ENCODE measurements at places on chromosomes 1 and 21.

- DNase-seq = no peak
These were observed 90.7 kb downstream of the MRPL37 start for GRCh38 chr1:54290506-54291184.

GRCh38 chr1:115077286-115077983 is 11.9 kb downstream of the TSPAN2 start:
- no peak for DNase-seq

DNA sequence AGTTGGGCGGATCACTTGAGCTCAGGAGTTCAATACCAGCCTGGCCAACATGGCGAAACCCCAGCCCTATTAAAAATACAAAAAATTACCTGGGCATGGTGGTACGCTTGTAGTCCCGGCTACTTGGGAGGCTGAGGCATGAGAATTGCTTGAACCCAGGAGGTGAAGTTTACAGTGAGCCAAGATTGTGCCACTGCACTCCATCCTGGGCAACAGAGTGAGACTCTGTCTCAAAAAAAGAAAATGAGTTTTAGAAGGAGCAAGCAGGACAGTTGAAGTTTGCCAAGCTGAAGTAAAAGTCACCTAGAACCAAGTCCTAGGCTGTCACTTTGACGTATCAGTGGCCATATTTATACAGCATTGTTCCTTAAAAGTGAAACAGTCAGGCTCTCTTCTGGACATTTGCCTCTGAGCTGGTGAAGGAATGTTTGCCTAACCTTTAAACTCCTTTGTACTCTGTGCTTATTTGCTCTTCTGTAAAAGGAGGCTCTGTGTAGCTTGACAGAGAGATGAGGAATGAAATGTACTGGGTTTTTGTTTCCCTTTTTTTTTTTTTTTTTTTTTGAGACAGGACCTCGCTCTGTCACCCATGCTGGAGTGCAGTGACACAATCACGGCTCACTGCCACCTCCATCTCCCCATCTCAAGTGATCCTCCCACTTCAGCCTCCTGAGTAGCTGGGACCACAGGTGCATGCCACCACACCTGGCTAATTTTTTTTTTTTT is 2.8 kb downstream of the RAB4A start:
- DNase-seq = no peak

DNA sequence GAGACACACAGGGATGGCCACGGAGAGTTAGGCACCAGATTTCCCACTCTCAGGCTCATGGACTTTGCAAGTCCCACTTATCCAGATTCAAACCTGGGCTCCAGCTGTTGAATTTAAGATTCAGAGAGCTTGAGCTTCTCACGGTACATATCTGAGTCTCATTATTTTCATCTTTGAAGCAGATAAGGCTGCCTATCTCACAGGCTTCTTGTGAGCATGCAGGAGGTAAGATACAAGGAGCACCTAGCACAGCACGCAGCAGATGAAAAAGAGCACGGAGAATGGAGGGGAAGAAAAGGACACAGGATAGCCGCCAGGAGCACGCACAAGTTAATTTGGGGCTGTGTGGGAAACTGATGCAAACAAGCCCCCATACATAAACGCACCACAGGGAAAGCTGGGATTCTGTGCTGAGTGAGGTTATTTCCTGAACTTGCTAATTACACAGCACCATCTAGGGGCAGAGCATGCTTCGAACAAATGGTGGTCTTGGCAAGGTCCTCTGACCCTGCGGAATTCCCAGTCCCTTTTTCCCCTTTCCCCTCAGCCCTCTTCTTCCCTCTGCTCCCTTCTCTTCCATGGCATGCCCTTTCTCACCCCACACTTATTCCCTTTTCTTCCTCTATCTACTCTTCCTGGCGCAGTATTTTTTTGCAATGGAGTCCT is 134.7 kb upstream of the VANGL1 start:
- DNase-seq = peak; percentile 55

DNA sequence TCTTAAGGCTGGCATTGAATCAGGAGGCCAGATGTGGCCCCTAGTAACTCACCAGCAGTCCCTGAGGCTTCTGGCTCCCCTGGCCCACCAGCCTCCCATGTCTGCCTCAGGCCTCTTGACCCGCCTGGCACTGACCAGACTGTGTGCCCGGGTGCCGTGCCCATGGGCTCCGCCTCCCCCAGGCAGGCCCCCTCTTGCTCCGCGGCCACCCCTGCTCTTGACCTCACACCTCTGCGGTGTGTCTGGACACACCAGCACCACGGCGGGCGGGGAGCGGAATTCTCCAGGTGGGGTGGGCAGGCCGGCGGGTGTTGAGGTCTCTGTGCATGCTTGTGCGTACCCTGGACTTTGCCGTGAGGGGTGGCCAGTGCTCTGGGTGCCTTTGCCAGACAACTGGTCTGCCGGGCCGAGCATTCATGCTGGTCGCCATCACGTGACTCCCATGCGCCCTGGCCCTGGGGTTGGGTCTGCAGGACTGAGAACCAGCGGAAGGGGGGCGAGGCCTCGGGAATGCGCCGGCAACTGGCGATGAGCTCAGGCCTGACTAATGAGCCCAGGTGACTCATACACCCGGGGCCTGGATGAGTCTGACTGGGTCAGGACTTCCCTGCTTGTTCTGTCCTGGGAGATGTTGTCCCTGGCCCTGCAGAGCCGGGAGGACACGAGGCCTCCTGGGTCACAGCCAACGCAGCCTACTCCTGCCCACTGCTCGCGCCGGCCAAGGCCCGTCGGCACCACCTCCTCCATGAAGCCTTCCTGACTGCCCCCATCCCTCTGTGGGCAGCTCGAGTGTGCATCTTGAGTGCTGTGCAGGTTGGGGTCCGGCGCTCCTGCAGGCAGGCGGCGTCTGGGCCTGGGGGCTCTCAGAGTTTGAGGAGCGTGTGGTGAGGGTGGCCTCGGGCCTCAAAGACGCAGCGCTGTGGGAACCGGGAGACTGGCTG is 22.6 kb downstream of the COL18A1 start:
- DNase-seq = no peak

DNA sequence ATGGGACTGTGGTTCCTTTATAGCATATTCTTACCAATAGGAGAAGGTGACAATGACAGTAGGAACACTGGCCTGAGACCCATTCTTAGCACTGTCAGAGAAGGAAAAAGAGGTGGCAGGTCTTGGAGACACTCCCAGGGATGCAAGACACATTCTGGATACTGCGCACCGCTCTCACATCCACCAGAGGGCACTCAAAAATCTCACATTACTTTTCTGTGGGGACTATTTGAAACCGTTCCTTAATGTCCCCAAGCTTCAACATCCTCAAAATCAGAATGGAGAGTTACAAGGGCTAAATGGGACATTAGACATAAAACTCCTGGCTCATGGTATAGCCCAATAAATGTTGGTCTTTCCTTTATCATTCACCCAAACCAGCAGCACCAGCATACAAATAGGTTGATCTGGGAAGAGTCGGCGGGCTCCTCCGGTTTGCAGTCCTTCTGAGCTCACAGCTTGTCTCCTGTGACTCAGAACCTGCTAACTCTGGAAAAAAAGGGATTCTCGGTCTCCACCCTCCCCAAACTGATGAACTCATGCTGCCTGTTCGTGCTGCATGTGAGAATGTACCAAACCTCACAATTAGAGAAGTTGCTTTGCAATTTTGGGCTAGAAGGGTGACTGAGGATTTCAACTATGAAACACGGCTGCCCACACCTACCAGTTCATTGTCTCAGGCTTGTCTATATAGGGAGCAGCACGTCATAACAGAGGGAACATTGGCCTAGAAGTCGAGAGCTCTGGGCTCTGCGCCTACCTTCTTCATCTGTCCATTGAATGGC is 40.2 kb downstream of the IL12RB2 start:
- DNase-seq = peak; percentile 57

DNA sequence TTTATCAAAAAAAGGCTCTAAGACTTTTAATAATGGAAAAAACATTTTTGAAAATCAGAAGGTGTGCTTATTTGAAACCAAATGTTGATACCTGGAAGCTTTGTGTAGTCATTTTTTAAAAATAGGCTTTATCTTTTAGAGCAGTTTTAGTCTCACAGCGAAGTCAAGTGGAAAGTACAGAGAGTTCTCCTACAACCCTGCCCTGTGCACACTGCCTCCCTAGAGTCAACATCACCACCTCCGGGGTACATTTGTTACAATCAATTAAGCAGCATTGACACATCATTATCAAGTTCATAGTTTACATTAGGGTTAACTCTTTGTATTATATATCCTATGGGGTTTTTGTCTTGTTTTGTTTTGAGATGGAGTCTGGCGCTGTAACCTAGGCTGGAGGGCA is 10.7 kb upstream of the ERO1B start:
- DNase-seq = no peak

DNA sequence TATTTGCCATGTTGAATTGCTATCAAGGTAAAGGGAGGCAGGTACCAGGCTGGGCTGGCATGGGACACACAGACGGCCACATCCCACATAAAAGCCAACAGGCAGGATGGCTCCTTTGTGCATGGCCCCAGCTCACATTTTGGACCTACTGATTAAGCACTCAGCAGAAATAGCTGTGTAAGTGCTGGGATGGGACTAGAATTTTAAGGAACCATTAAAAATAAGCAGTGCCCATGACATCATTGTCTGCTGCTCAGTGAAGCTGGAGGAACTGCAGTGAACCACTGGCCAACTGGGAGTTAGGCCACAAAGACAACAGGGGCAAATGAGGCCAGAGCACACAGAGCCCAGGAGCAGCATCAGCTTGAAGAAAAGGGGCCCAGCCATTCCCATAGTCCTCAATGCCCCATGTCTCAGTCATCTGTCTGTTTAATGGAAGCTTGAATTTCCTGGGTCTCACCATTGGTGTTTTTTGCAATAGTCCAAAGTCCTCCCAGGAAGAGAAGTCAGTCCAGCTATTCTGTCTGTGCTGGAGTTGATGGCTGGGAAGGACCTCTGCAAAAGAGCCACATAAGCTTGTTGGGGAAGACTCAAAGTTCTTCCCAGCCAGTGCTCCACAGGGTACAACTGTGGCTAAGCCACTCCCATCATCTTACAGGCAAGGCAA is 45.3 kb upstream of the TNR start:
- DNase-seq = no peak

DNA sequence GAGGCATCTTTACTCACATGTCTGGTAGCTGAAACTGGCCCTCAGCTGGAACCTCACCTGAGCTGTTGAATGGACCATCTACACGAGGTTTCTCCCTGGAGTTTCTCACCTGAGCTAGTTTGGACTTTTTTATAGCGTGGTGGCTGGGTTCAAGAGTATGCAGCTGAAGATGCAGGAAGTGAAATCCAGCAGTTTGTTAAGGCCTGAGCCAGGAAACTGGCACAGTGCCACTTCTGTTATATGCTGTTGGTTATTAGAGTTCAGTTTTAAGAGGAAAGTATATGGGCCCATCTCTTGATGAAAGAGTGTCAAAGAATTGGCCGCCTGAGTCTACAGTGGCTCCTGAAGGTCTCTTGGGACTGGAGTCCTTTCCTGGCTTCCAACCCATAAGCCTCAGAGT is 35.6 kb downstream of the STUM start:
- no peak for DNase-seq

DNA sequence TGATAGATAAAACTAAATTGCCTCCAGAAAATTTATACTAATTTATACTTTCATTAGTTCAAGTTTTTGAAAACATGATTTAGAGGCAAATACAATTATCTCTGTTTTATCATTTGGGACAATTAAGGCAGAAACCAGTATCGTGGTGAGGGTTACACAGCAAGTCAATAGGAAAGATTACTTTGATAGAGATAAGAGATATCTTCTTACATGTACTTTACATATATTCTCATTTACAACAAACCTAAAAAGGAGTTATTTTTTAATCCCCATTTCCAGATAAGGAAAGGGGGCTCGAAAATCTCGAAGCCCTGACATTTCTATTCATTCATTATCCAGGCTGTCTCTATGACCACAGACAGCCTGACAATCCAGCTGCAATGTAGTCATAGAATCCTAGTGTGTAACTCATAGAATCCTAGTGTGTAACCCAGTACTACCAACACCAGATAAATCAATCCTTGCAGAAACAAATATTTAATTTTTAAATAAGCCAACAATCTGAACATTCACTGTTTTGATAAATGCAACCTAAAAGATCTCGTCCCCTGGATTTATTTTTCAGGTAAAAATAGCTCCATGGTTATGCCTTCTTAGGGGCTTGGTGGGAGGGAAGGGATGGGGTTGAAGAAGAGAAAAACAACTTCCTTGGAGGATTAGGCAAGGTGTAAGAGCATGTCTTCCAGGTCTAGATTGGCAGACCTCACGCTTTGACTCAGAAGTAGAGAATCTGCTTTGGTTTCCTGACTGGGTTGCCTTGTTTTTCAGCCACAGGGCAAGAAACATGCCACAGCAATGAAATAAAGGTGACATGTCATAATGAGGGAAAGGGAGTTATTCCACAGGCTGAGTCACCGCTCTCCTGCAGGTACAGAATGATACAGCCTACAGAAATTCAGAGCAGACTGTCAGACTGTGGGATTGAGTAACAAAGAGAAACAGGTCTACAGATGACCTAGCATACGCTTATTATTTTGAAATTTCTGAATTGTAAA is 45.6 kb downstream of the IRF2BP2 start:
- no peak for DNase-seq

- DNase-seq = no peak
These were observed 24.7 kb downstream of the EPHX1 start for GRCh38 chr1:225834417-225835329.

- DNase-seq = no peak
These were observed 6.0 kb upstream of the PPIE start for GRCh38 chr1:39732730-39733129.

DNA sequence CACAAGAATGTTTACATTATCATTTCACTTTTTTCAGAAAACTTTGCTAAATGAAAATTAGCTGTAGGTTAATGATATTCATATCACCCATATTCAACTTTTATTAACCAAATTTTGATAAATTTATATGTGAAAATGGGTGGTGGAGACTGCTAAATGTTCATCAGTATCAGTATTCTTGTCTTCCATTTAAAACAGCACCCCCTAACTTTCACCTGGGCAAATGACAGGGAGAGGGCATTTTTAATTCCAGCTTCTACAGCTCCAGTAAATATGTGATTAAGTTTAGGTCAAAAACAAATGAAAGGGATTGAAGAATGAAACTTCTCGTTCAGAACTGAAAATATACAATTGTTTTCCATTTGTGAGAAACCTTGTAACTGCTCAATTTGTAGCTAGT is 722.2 kb downstream of the KCNT2 start:
- no peak for DNase-seq

DNA sequence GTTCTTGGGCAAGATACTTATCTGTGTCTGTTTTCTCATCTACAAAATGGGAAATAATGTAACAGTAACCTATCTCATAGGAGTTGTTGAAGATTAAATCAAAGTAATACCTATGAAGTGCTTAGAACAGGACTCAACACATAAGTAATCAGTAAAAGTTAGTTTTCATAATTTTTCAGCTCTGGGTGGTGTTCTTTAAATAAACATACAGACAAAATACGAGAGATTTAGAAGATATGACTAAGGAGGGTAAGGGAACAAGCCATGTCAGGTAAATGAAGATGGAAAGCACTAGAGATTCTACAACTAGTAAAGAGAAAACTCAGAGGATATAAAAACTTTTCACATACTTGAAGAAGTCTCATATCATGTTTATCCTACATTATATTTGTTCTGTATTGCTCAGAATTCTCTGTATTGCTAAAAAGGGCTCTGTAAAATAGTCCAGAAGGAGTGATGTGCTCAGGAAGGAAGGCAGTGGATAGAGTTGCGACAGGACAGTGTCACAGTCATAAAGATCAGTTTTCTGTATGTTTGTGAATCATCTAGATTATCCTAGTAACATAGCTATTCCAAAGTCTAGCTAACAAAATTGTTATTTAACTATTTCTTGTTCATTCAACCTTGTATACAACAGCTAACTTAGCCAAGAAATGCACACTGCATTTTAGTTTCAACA is 16.0 kb downstream of the LIN9 start:
- no peak for DNase-seq
